ENCODE measurements at places on chromosomes 7 and 10.

DNA sequence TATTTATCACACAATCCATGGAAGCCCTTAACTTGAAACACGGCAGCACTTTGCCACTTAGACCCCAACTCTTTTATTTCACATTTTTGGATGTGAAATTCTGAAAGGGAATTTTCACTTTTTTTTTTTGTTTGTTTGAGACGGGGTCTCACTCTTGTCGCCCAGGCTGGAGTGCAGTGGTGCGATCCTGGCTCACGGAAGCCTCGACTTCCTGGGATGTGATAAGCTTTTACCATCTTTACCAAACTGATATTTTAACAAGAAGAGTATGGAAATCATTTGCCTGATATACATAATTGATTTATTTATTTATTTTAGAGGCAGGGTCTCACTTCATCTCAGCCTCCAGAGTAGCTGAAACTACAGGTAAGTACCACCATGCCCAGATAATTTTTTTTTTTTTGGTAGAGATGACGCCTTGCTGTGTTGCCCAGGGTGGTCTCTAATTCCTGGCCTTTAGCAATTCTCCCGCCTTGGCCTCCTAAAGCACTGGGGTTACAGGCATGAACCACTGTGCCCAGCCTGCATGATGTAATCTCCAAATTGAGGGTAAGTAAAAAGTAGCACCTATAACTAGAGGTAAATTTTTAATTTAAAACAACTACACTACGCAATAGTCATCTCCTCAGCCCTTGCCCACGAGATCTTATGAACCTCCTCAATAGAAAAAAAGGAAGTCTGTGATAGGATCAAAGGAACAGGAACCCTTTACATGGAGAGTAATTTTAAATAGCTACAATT lies 180.7 kb upstream of the KLF14 start:
- H3K27ac ChIP-seq, result peak overlapping the region; percentile 100
- H3K36me3 ChIP-seq, result no peaks in the 10 kb centered on the region
- peaks cover 87% of the 10 kb centered on the region for H3K4me1 ChIP-seq
- H3K4me3 ChIP-seq, result no peak overlapping the region
- no peaks in the 10 kb centered on the region for H3K27me3 ChIP-seq

DNA sequence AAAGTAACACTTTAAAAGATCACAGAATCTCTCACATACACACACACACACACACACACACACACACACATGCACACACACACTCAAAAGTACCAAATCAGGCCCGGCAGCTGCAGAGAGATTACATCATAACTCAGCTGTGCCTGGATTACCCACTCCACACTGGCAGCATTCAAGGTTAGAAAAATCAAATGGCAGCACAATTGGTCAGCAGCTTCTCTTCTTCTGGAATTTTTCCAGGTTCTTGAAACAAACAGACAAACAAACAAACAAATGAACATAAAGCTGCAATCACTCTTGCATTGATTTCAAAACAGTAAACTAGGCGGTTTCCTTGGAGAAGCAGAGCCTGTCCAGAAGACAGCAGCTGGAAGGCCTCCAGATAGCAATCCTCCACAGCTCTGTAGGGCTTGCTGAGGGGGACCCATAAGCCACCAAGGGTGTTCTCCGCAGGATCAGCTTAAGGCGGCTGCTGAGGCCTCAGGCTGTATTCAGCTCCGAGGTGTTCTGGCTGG lies 24.5 kb upstream of the FAM133B start:
- H3K27ac ChIP-seq, result peak overlapping the region; percentile 64
- no peak for DNase-seq
- H3K4me3 ChIP-seq, result no peak overlapping the region

GRCh38 chr7:49400891-49401550 lies 372.4 kb upstream of the VWC2 start:
- peaks cover 2% of the 10 kb centered on the region for H3K27me3 ChIP-seq
- no peaks in the 10 kb centered on the region for H3K36me3 ChIP-seq
- DNase-seq, result no peak

DNA sequence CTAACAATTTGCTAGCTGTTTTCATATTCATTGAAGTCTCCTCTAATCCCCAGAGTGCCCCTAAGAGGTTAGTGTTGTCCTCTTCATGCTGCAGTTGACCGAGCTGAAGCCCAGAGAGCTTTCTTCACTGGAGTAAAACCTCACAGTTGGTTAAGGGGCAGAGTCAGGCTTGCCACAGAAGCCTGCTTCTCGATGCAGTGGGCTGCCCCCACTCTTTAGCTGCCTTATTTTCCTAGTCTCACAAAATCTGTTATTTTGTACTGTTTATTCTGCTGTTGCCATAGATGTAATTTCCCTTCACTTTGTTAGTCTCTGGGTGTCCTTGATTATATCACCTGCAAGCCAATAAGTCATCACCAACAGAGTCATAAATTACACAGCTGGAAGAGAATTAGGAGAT lies 56.3 kb upstream of the ZPBP start:
- no peak overlapping the region for H3K27ac ChIP-seq
- H3K27me3 ChIP-seq, result peaks cover 37% of the 10 kb centered on the region
- no peak overlapping the region for H3K4me3 ChIP-seq
- no peak for DNase-seq
- no peaks in the 10 kb centered on the region for H3K4me1 ChIP-seq

DNA sequence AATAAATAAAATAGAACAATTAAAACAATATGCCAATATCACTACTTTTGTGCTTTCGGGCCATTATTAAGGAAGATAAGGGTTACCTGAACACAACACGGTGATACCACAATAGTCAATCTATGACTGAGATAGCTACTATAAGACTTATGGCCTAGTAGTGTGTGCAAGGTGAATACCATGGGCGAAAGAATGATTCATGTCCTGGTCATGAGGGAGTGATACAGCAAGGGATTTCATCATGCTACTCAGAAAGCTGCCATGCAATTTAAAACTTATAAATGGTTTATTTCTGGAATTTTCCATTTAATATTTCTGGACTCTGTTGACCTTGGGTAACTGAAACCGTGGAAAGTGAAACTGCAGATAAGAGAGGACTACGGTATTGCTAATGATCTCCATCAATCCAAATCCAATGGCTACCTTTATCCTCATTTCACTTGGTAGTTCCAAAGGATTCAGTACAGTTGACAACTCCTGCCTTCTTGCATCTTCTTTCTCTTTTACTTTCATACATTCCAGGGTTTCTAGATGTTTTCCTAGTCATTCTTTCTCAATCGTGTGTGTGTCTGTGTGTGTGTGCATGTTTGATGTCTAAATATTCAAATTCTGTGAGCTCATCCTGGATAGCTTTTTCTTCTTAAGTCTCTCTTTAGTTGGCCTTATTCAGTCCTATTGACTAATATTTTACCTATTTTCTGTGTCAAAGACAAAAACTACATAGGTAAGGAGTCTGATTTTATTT lies 100.5 kb upstream of the MAGI2 start:
- no peak for DNase-seq
- no peak overlapping the region for H3K27ac ChIP-seq
- peaks cover 4% of the 10 kb centered on the region for H3K4me1 ChIP-seq

DNA sequence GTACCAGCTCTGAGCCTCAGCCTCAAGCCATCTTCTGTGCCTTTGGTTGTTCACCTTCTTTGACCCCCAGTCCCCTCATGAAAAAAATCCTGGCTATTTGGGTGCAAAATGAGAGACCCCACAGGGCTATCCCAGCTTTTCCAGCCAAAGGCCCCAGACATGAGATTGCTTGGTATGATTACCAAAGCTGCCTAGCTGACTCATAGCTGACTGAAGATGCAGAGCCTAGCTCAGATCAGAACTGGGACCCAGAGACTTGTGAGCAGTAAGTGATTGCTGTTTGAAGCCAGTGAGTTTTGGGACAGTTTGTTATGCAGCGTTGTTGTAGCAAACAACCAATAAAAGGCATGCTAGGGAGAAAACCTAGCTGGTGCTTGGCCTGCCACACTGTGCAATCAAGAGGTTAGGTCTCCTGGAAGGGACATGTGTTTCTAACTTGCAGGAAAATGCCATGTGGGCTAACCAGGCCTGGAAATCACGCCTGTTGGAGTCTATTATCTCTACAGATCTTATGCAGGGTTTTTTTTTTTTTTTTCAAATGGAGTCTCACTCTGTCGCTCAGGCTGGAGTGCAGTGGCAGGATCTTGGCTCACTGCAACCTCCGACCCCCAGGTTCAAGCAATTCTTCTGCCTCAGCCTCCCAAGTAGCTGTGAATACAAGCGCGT lies 48.0 kb upstream of the DAGLB start:
- DNase-seq, result no peak
- no peak overlapping the region for H3K4me3 ChIP-seq
- H3K4me1 ChIP-seq, result no peaks in the 10 kb centered on the region
- no peaks in the 10 kb centered on the region for H3K36me3 ChIP-seq
- H3K27ac ChIP-seq, result no peak overlapping the region

- no peak for DNase-seq
- no peaks in the 10 kb centered on the region for H3K27me3 ChIP-seq
- H3K27ac ChIP-seq, result no peak overlapping the region
Observed at GRCh38 chr7:34322841-34323240, 335.2 kb upstream of the NPSR1 start.

GRCh38 chr7:17142831-17143541 lies 155.5 kb upstream of the AHR start:
- no peak for DNase-seq
- peaks cover 57% of the 10 kb centered on the region for H3K4me1 ChIP-seq
- H3K4me3 ChIP-seq, result peak overlapping the region; percentile 36
- no peaks in the 10 kb centered on the region for H3K36me3 ChIP-seq

GRCh38 chr7:107609811-107610261 lies 29.8 kb downstream of the BCAP29 start:
- no peak overlapping the region for H3K4me3 ChIP-seq
- no peak overlapping the region for H3K27ac ChIP-seq
- no peak for DNase-seq
- peaks cover 15% of the 10 kb centered on the region for H3K36me3 ChIP-seq

DNA sequence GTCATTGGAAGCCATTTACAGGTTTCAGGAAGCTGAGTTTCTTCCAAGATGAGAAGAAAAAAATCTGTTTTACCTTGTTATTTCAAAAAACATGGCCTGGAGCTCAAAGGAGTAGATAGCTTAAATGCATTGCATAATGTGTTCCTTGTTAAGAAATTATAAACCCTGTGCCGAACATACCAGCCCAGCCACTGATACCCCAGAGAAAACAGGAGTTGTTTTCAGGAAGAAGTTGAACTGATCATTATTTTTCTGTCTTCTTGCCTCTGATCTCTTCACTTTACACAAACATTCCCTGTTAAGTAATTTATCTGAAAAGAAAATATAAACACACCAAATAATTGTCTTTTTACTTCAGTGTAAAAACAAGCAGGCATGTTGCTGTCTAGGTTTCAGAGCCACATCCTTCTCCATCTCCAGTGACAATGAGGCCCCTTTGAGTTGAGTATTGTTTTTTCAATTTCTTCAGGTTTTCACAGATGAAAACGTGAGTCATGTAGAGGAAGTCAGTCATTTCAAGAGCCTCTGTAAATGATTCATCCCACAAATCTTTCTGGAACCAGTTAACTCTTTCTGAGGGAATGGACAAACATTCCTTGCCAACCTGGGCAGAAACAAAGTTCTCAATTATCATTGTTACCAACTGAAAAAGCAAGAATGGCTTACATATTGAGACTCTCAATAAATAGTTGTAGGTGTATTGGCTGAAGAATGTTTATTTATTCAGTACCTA lies 244.2 kb downstream of the IPMK start:
- H3K27me3 ChIP-seq, result no peaks in the 10 kb centered on the region
- H3K4me1 ChIP-seq, result peaks cover 49% of the 10 kb centered on the region
- H3K4me3 ChIP-seq, result peak overlapping the region; percentile 20
- no peaks in the 10 kb centered on the region for H3K36me3 ChIP-seq
